Effector memory CD8-positive, alpha-beta T cell (primary cell): ENCODE measurements at places on chromosomes 7 and 10.

GRCh38 chr7:147858421-147858820 is 732.1 kb upstream of the C7orf33 start:
- DNase-seq, result no peak

DNA sequence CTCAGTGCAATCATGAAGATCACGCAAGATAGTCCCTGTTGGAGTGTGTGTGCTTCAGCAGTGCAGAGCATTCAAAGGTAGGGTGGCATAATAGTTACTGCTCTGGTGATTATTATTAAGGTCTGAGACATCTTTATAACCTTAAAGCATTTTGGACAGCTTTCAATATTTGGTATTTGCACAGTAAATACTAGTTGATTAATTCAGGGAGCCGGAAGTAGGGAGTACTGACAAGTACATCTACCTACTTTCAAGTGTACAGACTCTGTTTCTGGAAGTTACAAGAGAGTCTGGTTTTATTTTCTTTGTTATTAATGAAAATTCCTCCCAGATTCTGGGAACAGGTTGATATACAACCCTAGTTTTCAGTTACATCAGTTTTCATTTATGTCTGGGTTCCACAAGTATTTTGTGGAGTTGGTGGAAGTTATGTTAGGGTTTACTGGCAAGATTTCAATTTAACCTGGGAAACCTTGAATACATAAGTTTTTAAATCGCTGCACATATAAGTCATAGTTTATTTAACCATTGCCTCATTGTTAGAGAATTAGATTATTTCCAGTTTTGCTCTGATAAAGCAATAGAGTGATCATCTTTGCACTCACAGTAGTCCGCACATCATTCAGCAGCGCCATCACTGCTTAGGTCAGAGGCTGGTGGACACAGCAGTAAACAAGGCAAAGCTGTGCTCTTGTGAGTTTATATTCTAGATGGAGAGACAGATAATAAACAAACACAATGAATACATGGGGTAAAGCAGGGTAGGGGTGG is 366.6 kb downstream of the REEP3 start:
- no peak for DNase-seq

- no peak for DNase-seq
Observed at GRCh38 chr10:42868530-42868929, 85.9 kb downstream of the BMS1 start.

DNA sequence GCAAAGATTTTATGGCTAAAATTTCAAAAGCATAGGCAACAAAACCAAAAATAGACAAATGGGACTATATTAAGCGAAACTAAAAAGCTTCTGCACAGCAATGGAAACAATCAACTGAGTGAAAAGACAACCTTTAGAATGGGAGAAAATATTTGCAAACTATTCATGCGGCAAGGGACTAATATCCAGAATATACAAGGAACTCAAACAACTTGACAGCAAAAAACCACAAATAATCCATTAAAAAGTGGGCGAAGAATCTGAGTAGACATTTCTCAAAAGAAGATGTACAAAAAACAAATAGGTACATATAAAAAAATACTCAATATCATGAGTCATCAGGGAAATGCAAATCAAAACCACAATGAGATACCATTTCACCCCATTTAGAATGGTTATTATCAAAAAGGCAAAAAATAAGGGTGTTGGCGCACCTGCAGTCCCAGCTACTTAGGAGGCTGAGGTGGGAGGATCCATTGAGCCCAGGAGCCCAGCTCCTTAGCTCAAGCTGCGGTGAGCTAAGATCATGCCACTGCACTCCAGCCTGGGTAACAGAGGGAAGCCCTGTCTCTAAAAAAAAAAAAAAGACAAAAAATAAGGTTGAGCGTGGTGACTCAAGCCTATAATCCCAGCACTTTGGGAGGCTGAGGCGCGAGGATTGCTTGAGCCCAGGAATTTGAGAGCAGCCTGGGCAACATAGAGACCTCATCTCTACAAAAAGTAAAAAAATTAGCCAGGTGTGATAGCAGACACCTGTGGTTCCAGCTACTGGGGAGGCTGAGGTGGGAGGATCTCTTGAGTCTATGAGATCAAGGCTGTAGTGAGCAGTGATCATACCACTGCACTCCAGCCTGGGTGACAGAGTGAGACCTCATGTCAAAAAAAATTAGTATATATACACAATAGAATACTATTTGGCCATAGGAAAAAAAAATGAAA is 4.2 kb upstream of the CCM2 start:
- no peak for DNase-seq

DNA sequence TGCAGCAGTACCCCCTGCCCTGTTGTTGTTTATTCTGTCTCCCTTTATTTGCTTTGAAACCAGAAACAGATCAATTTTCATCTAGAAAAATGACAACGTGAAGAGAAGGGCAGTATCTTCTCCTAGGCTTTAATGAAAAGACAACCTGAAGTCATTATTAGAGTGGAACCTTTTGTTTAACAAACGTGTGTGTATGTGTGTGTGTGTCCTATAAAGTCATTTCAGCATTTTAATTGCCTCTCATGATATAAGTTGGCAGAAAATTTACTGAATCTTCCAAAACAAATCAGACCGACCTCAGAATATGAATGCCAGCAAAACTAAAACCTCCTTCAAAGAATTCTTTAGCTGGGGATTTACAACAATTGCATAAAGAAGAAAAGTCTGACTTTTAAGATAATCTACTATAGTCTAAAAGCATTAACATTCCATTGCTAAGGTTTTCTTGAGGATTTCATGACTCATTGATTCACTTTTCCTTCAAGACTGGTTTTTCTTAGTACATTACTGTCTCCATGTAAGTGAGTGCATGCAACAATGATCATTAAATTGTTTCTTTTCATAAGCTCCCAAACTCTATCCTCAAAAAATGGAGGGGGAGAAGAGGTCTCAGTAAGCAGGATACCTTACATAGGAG is 3.2 kb downstream of the GLI3 start:
- DNase-seq, result no peak

DNA sequence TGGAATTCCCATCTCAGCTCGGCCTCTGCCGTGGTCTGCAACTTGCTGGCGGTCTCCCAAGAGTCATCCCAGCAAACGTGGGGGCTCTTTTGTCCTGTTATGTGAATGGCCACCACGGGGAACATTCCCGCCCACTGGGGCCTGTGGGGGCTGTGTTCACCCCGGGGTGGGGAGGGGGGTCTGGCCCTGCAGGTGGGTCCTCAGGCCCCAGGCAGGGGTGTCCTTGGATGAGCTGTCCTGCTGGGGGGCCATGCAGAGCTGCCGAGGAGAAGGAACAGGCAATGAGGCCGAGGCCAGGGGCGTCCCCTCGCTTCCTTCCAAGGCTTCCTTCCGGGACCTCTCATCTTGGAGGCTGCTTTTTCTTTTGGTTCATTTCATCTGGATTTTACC is 24.4 kb upstream of the PITRM1 start:
- DNase-seq, result no peak

- DNase-seq, result no peak
Observed at GRCh38 chr7:153496257-153496656, 555.9 kb upstream of the DPP6 start.

DNA sequence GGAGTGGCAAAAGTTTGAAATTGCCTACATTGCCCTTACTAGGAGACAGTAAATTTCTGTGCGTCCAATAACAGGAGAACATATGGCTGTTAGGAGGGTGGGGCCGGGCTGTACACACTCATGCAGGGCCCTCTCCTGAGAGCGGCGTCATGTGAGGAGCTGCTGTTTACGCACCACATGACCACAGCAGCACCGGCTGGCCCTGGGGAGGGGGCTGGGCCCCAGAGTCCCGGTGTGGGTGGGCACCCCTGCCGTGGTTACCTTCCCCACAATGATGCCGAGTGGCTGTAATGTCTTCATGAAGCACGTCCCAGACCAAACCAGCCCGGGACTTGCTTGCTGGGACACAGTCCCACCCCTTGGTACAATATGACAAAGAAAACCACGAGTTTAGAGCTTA is 308.7 kb downstream of the DNAJB6 start:
- DNase-seq, result no peak

DNA sequence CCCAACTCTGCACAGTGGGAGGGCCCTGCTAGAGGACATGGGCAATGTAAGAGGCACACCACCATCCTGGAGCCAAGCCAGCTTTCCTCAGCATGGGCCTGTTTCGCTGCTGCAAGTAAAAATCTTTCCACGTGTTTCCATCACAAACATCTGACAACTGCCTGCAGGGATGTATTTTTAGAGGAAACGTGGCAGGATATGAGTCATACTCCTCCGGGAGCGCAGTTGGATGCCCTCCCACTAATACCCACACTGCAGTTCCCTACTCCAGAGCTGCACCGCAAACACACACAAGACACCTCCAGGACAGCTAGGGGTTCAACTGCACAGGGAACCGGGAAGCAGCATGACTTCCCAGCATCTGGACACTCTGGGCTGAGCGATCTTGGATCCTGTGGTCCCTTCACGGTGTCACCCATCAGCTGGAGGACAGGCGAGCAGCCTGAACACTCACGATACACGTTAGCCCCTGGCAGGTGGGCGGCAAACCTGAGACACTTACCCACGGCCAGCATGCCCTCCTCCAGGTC is 26.1 kb downstream of the PLAC9 start:
- DNase-seq, result no peak

- DNase-seq, result no peak
Observed at GRCh38 chr7:45070254-45070642, 18.5 kb downstream of the NACAD start.

DNA sequence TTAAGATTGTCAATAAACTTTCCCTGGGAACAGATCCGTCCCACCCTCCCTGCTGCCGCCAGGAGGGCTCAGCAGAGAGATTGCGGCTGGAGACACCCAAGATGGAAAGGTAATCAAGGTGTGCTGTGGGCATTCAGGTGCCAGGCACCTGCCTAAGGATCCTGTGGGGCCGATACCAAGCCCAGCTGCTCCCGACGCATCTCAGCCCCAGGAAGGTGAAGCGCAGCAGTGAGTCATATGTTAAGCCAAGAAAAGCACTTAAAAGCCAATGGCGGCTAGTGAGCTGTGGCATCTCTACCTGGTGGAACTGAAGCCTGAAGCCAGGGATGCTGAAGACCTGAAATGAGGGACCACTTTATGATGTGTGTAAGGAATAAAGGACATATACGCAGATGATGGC is 6.1 kb downstream of the WDR86 start:
- no peak for DNase-seq

DNA sequence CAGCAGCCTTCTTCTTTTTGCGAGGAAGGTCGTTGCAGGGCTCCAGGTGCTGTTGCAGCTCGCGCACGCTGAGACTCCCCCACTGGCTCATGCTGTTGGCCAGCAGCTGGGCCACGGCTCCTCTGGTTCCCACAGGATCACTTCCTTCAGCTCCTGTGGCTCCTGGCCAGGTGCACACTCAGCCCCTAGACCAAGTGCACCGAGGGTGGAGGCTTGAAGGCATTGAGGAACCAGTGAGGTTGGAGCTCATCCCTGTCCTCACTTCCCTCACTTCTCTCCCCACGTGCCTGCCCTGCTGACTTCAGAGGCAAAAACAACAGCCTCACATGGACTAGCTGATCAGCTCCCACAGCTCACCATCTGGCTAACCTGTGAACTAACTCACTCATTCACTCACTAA is 46.2 kb upstream of the ADRB1 start:
- no peak for DNase-seq

GRCh38 chr7:30070052-30070451 is 41.8 kb downstream of the PLEKHA8 start:
- no peak for DNase-seq

- no peak for DNase-seq
Observed at GRCh38 chr7:136251826-136252225, 274.7 kb upstream of the MTPN start.
